Activated effector memory CD4-positive, alpha-beta T cell treated with Interleukin-2 at 50 U/mL for 16 hours (primary cell): ENCODE measurements at places on chromosomes 2 and 18.

- DNase-seq, result no peak
Observed at GRCh38 chr2:49845021-49845420, 690.7 kb upstream of the FSHR start.

GRCh38 chr2:1882471-1882870 lies 138.2 kb upstream of the PXDN start:
- DNase-seq, result no peak

GRCh38 chr18:23503963-23504344 lies 643 bp downstream of the RMC1 start:
- no peak for DNase-seq

GRCh38 chr2:193482557-193482956 lies 1287.8 kb upstream of the TMEFF2 start:
- no peak for DNase-seq

GRCh38 chr18:35522130-35522959 lies 24.6 kb upstream of the INO80C start:
- DNase-seq, result no peak

- DNase-seq, result no peak
Observed at GRCh38 chr2:237194906-237195305, 109.2 kb downstream of the COPS8 start.

DNA sequence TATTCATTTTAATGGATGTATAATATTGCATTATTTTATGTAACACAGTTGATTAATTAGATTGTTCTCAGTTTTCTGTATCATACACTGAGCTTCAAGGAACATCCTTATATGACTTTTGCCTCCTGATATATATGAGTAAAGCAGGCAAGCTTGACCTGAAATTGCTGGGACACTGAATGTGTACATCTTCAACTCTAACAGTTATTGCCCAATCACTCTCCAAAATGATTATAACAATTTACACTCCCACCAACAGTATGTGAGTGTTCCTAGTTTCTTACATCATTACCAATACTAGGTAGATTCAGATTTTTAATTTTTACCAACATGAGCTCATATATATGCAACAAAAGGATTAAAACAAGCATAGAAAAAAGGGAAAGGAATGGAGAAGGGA lies 379.4 kb downstream of the SETBP1 start:
- DNase-seq, result no peak

- no peak for DNase-seq
Observed at GRCh38 chr2:205218056-205218455, 464.2 kb upstream of the NRP2 start.

DNA sequence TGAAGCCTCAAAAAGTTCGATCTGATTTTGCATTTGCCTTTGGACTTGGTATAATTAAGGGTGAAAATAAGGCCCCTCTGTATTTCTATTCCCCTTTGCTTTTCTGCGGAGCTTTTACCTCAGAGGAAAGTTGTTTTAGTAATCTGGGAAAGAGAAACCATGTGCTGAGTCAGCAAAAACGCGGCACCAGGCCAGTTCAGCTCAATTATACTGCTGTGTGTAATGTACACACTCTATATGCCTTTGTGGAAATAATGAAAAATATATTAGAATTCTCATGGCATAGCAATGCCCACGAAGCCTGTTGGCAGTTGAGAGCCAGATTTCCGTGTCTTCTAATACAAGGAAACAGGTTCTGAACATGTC lies 161.9 kb upstream of the SIX2 start:
- no peak for DNase-seq

DNA sequence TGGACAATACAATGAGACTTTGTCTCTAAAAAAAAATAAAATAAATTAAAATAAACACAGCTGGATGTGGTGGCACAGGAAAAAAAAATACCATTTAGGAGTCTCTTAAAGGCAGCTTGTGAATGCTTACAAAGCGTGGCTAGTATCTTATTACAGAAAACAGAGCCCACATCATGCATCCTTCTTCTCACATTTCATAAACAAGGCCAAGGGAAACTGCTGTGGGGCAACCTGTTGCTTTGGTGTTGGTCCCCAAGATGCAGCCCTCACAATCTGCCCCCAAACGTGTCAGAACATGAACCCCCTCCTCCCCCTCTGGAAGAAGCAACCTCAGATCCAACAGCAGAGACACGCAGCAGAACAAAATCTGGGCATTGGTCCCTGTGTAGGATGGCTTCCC lies 2.6 kb downstream of the SLC14A1 start:
- DNase-seq, result no peak

DNA sequence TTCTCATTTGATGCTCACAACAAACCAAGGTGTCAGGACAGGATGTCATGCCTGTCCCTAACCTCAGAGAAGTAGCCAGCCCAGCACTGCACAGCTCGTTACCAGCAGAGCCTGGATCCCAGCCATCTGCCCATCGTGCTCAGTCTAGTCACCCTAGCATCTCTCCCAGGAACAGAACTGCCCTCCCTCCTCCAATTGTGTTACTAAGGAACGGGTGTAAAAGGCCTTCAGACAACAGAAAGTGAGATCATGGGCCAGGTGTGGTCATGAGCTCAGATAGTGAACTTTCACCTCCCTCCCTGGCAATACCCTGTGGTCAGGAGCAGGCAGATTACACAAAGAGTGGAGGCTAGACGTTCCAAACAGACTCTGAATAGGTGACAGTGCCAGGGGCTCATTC lies 111.8 kb upstream of the PPP1CB start:
- no peak for DNase-seq

DNA sequence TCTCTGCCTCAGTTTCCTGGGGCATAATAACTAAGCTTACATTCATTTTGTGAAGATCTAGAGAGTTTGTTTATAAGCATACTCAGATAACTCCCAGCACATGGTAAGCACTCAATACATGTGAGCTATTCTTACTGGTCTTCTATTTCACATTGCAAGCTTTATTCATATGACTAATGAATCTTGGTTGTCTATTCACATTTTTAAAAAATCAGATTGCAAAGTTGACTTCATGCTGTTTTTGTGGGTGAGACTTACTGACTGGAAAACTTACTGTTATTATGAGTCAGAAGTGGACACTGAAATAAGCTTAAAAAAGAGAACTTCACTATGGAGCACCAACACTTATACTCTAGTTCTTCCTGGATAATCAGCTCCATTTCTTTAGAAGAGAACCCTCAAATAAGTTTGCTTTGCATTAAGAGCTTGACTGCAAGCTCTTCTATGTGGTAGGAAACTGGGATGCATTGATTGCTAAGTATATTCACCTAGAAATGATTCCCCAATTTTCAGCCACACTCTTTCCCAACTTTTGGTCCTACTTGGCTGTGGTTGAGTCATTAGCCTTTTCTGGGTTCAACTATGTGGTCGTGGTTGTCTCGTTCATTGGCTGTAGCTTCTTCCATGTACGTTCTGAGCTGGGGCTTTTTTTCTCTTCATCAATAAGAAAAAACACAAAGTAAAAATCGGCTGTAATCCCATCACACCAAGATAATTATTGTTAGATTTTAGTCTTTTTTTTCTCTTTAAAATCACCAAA lies 29.5 kb upstream of the RBMS1 start:
- no peak for DNase-seq

DNA sequence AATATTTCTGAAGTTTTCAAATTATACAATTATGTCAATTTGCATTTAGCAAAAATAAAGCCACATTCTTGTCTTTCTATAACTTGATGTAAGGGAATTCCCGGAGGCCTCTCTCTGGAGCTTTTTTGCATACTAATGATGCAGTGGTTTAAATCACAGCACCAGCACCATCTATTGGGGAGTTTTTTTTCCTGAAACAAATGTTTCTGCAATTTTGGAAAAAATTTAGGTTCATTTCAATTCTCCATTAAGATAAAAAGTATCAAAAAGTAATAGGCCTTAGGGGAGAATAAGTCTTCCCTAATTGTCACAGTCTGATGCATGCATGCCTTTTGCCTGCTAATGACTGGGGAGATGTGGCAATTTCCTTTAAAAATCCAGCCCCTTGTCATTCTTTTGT lies 13.5 kb downstream of the CBLN2 start:
- no peak for DNase-seq

- no peak for DNase-seq
Observed at GRCh38 chr2:179612591-179613298, 248.7 kb downstream of the ZNF385B start.

DNA sequence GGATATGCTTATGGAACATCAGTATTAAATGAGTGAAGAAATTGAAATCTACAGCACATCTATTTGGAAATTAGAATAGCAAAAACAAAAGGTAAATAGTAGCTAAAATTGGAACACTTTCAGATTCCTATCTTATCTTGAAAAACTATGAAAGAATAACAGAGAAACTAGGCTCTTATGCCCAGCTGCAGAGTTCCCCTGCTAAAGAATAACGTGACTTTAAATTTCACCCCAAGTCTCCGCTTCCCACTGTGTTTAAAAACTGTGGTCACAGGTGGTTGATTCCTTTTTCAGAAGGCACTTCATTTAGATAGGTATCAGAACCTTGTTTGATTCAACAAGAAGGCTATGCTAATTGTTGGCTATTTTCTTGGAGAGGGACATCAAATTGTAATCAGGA lies 30.1 kb downstream of the ARHGAP28 start:
- no peak for DNase-seq

GRCh38 chr2:224331698-224332097 lies 70.2 kb downstream of the FAM124B start:
- DNase-seq, result no peak

- DNase-seq, result no peak
Observed at GRCh38 chr2:218755567-218756404, 26.2 kb upstream of the CYP27A1 start.

GRCh38 chr2:12051831-12052230 lies 305.4 kb downstream of the LPIN1 start:
- no peak for DNase-seq

GRCh38 chr2:33322612-33323011 lies 153.8 kb upstream of the RASGRP3 start:
- no peak for DNase-seq

DNA sequence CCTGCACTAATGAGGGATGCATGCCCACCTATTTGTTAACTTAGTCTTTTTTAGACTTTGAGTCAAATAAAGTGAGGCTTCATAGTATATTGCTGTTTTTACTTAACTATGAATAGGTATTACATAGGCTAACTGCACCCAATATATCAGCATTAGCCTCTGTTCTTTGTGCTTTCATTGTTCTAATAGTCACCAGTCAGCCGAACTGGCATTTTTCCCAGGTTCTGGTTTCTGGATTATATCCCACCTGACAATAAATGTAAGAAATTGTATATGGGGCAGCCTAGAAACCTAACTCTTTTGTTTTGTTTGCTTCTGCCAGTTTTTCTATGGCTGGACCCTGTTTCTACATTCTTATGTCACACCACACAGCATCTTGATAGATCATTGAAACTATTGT lies 1672.4 kb upstream of the LRRTM1 start:
- DNase-seq, result no peak

DNA sequence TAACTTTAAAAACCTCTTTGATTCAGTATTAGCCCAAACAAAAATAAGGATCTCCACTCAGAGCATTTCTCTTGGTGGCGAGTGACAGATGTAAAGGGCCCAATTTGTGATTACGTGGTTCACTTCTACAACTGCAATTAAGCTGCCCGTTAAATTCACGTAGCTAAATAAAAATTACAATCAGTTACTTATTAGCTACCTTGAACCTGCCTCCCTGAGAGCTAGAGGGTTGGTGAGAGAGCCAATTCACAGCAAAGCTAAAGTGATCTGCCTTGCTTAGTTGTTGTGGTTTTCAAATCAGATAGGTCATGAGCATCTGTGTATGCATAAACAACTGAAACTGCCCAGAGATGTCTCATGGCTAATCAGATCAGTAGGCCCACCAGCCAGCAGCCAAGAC lies 156.7 kb downstream of the RNF152 start:
- DNase-seq, result no peak

DNA sequence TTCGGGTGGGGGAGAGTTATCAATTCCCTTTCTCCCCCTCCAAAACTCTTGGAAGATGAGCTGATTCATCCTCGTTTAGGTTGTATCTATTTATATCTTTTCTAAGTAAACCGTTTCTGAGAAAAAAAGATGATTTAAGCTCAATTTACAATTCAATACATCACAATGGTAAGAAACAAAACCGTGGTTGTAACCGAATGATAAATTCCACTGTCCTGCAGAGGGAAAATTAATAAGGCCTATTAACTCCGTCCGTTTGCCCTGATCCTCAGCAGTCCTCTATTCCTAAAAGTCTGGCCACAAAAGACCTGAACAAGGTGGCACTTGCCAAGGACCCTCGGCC lies 286.2 kb downstream of the TCF4 start:
- no peak for DNase-seq

GRCh38 chr2:31688282-31688681 lies 107.5 kb upstream of the SRD5A2 start:
- DNase-seq, result no peak

- DNase-seq, result no peak
Observed at GRCh38 chr2:29017716-29018435, 36.8 kb downstream of the TOGARAM2 start.

DNA sequence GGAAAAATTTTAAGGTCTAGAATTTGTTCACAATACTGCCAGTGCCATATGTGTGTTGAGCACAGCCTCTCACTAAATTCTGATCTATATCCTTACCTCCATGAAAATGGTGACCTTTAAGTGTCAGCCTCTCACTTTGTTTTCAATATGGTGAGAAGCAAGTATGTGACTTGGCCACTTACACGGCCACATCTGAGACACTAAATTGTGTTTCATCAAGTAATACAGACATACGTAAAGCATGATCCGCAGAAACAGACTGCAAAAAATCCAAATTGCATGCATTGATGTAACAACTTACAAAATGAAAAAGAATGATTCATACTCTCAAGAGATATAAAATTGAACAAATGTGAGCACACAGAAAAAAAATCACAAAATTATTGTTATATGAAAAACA lies 55.2 kb upstream of the UGP2 start:
- no peak for DNase-seq

- no peak for DNase-seq
Observed at GRCh38 chr2:101622210-101623030, 75.1 kb upstream of the MAP4K4 start.

DNA sequence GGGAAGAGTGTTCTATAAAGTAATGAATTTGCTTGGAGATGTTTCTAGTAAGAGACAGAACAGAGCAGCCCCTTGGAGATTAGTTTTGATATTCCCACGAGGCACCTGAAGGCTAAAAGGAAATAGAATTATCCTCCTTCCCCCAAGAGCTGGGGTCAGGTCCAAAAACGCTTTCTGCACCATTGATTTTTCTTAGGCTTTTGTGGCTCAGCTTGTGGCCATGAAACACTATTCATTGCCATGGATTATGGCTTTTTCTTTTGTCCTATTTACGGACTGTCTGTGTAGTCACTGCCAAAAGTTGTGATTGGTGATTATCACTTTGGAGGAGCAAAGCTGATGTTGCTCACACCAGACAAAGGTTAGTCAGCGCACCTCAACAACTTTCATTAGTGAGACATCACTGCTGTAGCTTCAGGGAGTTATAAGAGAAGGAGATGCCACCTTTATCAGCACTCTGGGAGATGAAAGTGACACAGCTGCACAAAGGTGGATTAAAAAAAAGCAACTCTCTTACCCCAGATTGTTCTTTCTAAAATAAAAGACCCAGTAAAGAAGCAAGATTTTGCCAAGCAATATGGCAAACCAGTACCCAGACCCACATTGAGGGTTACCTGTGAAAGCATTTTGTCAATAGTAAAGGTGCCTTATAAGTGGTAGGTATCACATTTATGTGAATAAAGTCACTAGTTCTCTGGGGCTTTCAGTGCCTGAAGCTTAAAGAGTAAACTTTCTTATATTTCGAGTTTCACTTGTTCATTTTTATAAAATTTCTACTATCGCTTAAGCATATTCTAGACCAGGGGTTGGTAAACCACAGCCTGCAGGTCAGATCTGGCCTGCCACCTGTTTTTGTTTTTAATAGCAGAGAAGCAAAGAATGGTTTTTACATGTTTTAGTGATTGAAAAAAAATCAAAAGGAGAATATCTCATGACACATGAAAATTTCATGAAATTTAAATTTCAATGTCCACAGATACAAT lies 10.6 kb downstream of the CXCR4 start:
- DNase-seq, result no peak

- DNase-seq, result no peak
Observed at GRCh38 chr2:238082151-238082550, 18.0 kb upstream of the ESPNL start.
